ELR (cell line): ENCODE measurements at places on chromosomes 3 and 15.

- DNase-seq = peak; percentile 96
Measured at GRCh38 chr3:115804713-115805119, 181.4 kb downstream of the GAP43 start.

- no peak for DNase-seq
Measured at GRCh38 chr3:14594234-14594633, 54.1 kb upstream of the GRIP2 start.

- no peak for DNase-seq
Measured at GRCh38 chr3:188442430-188442829, 288.5 kb downstream of the LPP start.

GRCh38 chr15:78650022-78650421, 9.0 kb upstream of the CHRNB4 start:
- DNase-seq = no peak

DNA sequence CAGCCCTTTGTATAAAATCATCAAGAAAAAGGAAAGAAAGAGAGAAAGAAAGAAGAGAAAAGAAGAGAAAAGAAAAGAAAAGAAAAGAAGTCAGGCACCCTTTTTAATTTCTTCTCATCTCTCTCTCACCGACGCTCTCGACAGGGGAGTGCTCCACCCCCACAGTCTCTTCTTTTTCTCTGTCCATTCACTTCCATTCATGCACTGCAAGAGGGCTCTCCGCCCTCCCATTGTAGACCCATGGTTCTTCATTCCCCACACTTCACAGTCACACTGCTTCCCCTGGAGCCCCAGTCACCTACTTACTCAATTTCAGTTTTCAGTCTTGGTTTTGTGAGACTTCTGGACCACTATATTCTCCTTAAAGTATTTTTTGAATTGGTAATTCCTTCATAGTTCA, 254.7 kb downstream of the SOX2 start:
- DNase-seq = no peak

- no peak for DNase-seq
Measured at GRCh38 chr3:169891886-169892285, 19.5 kb upstream of the SAMD7 start.

DNA sequence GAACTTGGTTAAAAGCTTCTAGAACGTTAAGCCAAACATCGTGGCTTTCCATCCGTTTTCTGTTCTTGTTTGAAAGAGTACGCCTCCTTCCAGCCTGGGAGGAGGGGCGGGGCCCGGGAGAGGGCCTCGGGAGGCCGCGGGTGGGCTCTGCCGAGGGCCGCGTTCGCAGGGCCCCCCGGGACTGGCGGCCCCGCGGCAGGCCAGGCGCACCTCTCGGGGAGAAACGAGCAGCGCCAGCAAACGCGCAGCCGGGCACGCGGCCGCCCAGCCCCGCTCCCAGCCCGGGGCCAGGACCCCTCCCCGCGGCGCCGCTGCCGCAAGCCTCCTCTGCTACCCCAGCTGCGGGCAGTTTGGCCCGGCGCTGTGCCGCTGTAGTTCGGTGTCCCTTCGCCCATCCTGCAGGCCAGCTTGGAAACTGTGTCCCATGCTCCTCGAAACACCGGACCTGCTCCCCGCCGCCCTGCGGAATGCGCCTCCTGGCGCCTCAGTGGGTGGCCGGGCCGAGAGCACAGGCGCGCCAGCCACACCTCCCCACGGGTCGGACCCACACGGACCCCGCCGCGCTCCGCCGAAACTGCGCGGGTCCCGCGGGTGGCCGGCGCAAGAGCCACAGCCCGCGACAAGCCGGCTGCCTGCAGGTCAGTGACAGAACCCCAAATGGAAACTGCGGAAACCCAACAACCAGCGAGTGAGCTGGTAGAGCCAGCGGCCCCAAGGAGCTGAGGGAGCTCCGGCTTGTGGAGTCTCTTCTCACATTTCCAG, 2.3 kb downstream of the OCA2 start:
- peak; percentile 20 for DNase-seq

DNA sequence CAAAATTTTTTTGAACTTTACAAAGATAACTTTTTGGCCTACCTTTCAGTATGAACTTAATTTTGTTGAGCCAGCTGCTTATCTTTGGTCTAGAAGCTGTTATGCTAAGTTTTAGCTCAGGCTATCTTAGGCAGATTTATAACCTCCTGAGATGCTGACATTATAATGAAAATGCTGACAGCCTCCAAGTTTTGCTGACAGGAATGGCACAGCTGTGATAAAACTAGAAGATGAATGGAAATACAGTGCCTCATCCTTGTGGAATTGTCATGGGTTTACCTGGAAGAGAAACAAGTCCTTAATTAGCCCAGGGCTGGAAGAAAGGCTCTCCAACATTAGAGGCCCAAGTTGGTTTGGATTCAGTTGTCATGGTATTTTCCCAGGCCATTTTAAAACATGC, 123.3 kb downstream of the OXSM start:
- DNase-seq = no peak

DNA sequence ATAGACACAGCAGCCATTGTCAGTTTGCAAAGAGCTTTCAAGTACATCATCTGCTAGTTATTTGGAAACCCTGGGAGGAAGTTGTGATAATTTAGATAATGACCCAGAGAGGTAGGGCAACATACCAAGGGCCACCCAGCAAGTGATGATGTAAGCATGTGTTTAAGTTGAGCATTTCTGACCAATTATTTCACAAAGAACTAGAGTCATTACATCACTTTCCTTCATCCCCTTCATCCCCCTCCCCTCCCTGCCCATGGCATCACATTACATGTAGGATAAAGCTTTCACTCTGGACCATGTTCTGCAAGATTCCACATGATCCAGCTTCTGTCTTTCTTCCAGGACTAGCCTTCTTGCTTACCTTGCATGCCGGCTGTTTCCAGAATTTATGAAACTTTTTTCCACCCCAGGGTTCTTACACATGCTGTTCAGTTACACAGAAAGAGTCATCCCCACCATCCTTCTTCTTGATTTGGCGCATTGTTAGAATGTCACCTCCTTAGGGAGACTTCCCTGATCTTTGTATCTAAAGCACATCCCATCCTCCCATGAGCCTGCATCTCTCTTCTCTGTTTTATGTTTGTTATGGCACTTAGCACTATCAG, 71.3 kb downstream of the PTPRG start:
- DNase-seq = no peak

DNA sequence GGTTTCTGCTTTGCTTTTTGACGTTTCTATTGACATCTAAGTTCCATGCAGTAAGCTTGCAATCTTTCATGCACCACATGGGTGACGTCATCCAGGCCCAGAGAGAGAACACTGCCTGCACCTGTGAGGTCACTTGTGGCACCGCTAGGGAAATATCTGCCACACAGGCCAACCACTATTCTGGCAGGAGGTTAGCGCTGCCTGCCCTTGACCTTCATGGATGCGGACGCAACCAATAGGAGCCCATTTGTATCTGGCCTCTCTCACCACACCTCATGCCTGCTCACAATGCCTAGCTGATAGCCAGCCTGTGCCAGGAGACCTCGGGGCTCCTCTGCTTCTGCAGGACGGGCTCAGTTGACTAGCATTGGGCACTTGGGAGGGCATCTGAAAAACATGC, 55.8 kb upstream of the PRR23E start:
- no peak for DNase-seq

GRCh38 chr15:66760097-66760967, 58.3 kb downstream of the SMAD6 start:
- no peak for DNase-seq

DNA sequence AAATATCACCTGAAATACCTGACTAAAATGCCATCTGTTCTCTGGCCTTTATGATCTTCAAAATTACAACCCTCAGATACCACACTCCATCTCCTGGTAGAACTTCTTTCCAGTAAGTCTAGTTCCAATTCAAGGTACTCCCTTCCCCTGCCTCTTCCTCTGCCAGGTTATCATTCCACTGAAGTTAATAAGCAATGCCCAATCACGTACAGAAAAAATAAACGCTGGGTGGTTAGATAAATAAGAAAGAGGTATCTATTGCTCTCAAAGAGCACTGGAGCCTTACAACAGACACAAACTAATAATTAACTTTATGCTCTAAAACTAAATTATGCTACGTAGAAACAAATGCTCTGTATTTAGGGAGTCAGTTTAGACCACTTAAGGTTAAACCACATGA, 112.5 kb downstream of the MYO9A start:
- no peak for DNase-seq

GRCh38 chr15:78929536-78930264, 15.1 kb downstream of the CTSH start:
- no peak for DNase-seq

- DNase-seq = peak; percentile 7
Measured at GRCh38 chr3:116263842-116264545, 181.3 kb downstream of the LSAMP start.

DNA sequence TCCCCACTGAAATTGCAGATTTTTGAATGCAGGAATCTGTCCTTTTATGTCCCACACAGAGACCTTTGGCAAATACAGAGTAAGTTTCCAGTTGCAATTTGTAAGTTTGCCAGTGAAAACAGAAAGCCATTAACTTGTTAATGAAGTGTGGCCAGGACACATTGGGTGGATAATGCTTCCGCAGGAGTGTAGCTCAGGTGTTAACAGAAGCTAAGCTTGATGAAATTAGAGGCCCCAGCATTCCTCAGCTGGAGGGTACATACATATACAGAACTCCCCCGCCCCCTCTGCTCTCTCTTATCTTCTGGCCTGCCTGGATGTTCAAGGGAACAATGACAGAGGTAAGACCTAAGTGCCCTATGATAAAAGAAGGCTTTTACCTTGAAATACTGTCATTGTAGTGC, 8.1 kb upstream of the LRRC2 start:
- no peak for DNase-seq

- no peak for DNase-seq
Measured at GRCh38 chr3:157930000-157930780, 176.0 kb downstream of the SHOX2 start.

- DNase-seq = no peak
Measured at GRCh38 chr15:47363653-47364052, 353.7 kb upstream of the SEMA6D start.

DNA sequence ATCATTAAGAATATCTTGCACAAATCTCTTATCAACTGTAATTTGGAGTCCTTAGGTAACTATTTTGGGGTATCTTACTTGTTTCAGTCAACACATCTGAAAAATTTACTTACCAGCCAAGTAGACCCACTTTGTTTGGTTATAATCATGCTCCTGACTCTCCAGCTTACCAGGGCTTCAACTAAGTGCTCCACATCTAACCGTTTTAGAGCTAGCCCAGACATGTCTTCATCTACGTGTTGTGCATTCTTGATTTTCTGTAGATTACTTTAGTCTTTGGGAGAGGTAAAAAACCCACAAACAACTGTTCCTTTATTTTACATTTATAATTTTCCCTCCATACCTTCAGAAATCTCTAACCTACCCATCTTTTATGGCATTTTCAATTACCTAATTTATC, 17.2 kb downstream of the EAF2 start:
- no peak for DNase-seq

DNA sequence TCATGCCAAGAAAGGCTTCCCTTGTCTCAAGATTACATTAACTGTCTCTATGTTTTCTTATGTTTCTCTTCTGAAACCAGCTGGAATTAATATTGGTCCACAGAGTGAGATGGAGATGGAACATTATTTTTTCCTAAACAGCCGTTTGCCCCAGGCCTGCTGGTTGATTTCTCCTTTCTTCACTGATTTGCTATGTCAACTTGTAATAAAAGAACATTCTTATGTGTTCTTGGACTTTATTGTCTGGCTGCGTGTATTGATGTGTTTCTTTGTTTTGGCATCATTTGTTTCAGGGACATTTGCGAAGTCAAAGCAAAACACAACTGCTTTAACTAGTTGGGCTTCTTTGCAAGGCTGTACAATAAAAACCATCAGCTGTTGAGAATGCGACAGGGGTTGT, 168.5 kb downstream of the FAM43A start:
- DNase-seq = no peak

DNA sequence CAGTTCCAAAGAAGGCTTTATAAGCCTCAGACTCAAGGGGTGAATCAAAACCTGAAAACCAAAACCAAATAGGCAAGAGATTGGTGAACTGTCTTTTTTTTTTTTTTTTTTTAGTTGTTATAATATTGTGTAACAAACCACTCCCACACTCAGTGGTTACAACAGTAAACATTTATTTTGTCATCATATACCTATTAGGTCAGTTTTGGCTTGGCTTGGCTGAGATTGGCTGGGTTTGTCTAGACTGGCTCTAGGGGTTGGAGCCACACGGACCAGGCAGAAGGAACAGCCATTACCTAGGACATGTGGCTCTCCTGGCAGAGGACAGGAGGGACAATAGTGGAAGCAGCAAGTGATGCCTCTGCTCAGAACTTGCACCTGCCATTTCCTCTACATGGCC, 26.4 kb upstream of the RYR3 start:
- no peak for DNase-seq

DNA sequence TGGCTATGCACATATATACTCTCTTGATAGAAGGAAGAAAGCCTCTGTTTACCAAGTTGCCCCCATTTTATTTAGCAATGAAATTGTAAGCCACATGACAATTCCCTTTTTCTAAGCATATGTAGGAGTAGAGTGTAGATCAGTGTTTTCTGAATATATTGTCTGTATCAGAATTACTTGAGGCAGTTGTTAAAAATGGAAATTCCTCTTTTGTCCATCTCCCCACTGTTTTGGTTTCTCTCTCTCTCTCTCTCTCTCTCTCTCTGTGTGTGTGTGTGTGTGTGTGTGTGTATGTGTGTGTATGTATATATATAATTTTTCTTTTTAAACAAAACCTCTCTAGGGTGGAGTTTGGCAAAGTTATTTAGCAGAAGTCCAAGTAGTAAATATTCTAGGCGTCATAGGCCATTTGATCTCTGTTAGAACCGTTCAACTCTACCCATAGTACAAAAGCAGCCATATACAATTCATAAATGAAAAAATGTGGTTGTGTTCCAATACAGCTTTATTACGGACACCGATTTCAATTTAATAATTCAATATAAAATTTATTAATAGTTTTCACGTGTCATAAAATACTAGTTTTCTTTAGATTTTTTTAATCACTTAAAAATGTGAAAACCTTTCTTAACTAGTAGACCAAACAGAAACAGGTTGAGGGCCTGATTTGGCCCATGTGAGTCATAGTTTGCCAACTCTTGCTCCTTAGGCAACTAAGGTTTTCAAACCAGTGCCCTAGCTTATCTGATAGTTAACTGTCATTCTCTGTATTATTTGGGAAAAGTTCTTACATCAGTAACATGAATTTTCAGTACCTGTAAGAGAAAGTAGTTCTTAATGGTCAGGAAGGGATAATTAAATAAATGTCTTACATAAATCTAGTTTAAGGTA, 39.8 kb downstream of the UBE2E1 start:
- DNase-seq = no peak

DNA sequence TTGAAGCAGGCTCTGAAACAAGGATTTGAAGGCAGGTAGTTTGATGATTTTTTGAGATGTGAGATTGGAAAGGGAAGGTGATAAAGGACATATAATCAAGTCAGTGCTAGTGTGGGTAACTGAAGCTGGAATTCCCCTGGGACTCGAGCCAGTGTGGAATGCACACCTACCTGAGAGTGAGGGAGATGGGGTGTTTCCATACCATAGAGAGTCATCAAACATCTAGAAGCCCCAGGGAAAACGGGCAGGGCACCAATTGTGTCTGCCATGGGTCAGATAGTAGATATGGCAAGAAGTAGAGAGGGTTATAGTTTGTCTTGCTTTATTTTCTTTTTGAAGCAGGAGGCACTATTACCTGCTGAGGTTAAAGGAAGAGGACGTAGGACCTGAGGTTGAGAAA, 120.0 kb downstream of the SSR3 start:
- DNase-seq = no peak
